AG08396 (cell line): ENCODE measurements at places on chromosomes 16 and 17.

DNA sequence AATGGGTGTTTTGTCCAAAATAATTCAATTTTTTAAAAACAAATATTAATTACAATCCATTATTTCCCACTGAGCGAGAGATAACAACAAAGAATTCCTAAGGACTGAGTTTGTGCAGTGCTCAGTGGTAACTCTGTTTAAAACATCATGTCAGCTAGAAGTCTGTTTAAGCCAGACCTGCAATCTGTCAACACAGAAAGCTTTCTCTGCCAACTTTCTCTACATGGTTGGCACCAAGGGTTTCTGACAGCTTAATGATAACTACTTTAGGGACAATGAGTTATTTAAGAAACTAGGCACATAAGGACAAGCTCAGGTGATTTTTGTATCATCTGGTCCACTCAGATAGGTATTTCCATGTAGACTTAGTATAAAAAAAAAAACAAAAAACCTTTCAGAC is 81.8 kb downstream of the WDR59 start:
- DNase-seq: no peak

GRCh38 chr17:61551255-61551742 is 39.7 kb downstream of the NACA2 start:
- DNase-seq: peak; percentile 55

DNA sequence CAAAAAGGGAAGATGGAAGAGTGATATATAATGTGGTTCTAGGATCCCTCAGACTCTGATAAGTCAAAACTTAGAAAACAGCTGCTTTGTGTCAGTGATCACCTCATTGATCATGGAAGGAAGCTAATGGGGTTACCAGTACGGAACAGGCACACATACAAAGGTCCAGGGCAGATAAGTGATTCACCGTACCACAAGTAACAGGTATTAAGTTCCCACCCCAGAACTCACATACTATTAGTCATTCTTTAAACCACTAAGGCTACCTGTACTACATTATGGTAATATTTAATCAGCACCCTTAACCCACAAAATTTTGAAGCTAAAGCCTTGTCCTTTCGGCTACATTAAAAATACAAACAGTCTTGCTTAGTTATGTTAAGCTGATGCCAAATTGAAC is 17.4 kb downstream of the RNF43 start:
- DNase-seq: no peak

- no peak for DNase-seq
Observed at GRCh38 chr17:49217651-49218413, 7.3 kb downstream of the ABI3 start.

GRCh38 chr17:74937064-74938051 is 1.7 kb downstream of the OTOP3 start:
- no peak for DNase-seq

DNA sequence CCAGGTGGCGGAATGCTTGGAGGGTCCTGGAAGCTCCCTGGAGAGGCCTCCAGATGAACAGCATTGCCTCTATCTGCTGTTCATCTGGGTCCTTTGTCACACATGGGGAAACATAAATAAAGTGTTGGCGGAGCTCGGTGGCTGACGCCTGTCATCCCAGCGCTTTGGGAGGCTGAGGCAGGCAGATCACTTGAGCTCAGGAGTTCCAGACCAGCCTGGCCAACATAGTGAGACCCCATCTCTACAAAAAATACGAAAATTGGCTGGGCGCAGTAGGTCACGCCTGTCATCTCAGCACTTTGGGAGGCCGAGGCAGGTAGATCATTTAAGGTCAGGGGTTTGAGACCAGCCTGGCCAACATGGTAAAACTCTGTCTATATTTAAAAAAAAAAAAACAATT is 2.2 kb downstream of the MYADML2 start:
- DNase-seq: no peak

DNA sequence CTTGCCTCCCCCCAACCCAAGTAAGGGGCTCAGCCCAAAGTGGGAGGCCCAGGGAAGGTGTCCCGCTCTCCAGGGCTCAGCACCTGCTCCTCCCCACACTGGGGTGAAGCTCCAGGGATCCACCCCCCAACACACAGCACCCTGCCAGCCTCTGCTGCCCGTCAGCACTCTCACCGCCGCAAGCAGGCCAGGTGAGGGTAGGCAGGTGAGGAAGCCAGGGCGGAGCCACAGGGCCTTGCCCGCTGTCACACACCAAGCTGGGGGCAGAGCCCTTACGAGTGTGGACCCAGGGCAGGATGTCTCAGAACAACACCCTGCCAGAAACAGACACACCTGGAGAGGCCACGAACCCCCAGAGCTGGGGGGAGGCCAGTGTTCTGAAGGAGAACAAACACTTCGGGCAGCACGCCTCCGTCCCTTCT is 19.5 kb downstream of the PLLP start:
- no peak for DNase-seq

GRCh38 chr17:76672892-76673291 is 29.3 kb upstream of the ST6GALNAC1 start:
- DNase-seq: no peak

DNA sequence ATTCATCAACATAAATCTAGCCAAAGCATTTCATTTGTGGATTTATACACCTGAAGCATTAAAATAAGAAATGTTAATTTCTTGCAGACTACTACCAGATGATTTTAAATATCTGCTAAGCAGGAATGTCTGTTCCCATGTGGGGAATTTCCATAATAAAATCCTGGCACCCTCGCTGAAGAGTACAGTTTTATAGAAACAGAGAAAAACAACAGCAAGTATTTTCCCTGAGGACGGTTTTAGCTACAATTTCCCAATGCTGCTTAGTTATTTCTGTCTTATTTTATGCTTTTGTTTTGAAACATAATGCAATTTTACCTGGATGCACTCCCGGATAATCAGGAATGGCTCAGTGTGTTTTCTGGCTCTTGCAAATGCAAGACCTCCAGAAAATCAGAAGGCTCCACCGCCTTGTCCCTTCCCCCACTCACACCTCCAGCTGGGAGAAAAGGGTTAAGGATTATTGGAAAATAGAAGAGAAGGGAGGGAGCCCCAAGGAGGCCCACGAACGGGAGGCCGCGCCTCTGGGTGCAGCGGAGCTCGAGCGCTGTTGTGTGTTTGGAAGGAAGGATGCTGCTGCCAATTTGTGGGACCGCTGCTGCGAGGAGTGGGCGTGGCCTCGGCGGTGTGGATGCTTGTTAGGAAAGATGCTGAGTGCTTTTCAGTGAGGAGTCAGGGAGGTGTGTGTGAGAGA is at the start of gene CNTNAP4:
CNTNAP4 (plus strand) TSS at position 657 of the 694 bp plus-strand sequence. CDS start 262 bp downstream, outside the sequence.
- no peak for DNase-seq

GRCh38 chr17:40130352-40131042 is 8.7 kb downstream of the MSL1 start:
- DNase-seq: no peak

DNA sequence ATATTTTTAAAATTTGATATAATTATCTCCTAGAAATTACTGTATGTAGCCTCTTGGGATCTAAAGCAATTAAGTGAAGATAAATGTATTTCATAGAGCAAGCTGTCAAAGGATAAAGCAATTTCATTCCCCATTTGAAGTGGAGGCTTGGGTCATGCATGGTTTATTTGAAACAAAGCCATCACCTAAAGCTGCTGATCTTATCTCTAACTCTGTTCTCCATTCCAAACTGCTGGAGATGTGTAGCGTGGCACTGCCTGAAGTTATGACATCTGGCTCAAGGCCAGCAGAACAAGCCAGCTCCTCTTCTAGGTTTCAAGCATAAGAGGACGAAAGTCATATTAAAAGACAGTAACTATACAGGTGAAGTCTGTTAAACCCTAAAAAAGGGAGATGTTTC is 83.9 kb downstream of the HIC1 start:
- DNase-seq: no peak

GRCh38 chr17:37176723-37177122 is 199.1 kb upstream of the C17orf78 start:
- DNase-seq: peak; percentile 28

DNA sequence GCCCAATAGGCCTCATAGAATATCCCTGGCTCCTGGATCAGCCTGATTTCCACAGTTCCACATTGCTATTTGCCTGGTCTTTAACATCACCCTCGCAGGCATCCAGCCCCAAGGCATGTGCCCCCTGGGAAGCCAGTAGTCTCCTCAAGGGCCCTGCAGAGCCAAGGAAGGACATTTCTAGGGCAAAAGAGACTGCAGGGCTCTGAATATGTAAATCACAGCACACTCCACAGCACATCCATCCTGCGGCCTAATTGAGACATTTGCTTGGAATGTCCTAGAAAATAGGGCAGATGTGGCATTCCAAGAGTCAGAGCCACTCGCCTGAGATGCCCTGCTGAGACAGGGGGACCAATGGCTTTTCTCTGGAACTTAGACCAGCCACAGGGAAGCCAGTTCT is 11.4 kb upstream of the C16orf78 start:
- DNase-seq: no peak
